ENCODE measurements at places on chromosomes 4 and X. TPM values are rescaled to one million over a fixed set of nuclear protein-coding genes. Genes with fewer than 3 reads are reported as not detected.

MAGEB4 gene
- not detected for total RNA-seq

SORCS2 gene
- 1.4 TPM for total RNA-seq

GPRIN3 gene
- 3.0 TPM for total RNA-seq

LRAT gene
- total RNA-seq, result not detected

UCHL1 gene
- 22.0 TPM for total RNA-seq

KLHL13 gene
- total RNA-seq, result 1.3 TPM

Measured in psoas muscle (tissue), 8 donors.